A172 (cell line): ENCODE measurements at places on chromosomes 6 and 20.

- no peak for DNase-seq
Measured at GRCh38 chr6:158938811-158939254, 61.2 kb downstream of the RSPH3 start.

DNA sequence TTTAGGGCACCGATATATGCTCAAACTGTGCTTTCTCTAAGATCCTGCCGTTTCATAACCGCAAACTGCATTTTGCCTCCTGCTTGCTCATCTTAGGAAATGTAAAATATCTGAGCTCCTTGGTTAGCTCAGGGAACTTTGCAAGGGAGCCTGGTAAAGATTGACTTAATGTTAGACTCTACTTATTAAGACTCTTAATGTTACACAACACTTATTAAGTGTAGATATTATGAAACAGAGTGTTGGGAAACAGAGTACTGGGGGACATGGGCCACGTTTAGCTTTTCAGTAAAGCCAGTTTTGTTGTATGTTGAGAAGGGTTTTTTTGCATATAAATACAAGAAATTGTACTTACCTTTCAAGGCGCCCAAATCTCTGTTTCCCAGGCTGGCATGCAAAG is 1.9 kb downstream of the LTV1 start:
- no peak for DNase-seq

DNA sequence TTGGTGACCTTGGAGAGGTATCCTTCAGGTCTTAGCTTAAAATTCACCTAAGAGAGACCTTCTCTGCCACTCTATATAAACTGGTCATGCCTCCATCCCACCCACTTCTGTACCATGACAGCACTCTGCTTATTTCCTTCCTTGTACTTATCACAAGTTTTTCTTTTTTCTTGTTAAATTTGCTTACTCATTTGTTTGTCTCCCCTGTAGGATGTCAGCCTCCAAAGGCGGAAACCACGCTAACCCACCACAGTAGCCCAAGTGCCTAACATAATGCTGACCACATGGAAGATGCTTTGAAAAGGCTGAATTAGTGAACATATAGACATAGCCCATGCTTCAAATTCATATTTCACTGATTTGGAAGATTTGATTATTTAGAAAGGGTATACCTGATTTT is 5.4 kb downstream of the BMP6 start:
- DNase-seq, result no peak

- DNase-seq, result no peak
Measured at GRCh38 chr6:157592541-157592940, 211.6 kb downstream of the ZDHHC14 start.

DNA sequence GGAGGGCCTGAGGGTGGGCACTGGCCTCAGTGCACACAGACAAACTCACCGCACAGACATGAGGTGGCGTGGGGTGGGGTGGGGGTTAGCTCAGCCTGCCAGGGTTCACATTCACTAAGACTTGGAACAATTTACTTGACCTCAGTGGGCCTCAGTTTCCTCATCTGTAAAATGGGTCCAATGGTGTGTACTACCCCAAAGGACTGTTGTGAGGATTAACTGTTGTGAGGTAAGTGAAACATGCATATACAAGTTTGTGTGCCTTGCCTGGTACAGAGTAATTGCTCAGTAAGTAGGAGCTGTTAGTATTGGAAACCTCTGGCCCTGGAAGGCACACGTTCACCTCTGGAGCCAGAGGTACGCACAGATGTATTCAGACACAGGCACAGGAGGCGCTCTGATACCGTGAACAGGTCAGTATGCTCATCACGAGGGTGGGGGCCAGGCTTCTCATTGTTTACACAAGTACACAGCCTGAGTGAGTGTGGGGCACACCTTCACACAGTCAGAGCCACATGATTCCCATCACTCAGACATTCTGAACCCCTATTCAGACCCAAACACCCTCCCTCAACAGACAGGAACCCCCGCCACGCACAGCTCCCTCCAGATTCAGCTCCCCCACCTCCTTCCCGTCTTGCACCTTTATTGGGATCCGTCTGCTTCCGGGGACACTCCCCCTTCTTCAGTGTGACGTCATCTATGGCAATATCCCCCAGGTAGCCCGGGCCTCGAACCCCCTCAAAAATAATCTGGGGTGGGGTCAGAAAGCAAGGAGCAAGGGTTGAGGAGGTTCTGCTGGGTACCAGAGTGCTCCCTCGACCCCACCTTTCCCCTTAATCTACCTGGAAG is 59.9 kb downstream of the MDGA1 start:
- no peak for DNase-seq

GRCh38 chr6:162063666-162064065 is 663.9 kb downstream of the PRKN start:
- no peak for DNase-seq

- no peak for DNase-seq
Measured at GRCh38 chr20:23412026-23412425, 9.3 kb downstream of the NAPB start.

- DNase-seq, result no peak
Measured at GRCh38 chr6:130647246-130647645, 180.0 kb upstream of the SMLR1 start.

DNA sequence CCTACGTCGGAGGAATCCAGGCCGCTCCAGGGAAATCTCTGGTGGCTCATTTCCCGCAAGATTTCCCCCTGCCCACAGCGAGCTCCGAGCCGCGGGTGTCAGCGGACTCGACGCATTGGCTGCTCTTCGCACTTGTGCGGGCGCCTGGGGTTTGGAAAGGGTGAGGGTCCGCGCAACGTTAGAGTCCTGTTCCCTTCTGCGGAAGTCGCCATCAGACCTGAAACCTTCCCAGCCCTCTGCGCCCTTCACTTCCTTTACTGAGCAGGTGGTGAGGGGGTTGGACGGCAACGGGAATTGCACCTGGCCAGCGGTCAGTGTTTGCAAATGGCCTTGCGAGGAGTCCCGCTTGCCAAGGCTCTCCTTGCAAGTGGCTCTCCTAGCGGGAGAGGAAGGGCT is 8.4 kb downstream of the PAX1 start:
- no peak for DNase-seq

DNA sequence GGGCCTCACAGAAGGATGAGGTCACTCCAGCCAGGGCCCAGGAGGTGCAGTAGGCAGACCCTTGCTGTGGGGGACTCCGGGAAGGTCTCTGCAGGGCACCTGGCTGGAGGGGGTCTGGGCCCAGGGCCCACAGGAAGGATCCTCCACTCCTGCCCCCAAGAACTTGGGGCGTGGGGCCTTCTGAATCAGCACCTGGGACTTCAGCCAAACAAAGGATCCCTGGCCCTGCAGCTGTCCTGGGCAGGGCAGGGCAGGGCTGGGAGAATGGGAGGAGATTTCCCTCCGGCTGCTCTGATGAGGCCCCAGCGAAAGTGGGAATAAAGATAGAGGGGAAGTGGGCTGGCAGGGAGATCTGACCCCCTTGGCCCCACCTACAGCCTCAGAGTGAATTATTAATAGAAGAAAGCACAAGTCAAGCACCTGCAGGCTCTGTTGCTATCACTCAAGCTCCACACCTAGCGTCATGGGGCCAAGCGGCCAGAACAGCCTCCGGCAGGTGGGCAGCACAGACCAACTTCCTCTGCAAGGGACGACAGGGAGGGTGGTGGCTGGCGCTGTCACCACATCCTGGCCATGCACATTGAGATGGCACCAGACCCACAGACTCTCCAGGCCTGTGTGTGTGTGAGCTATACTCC is 61.6 kb upstream of the MRPS10 start:
- DNase-seq, result peak; percentile 74

GRCh38 chr20:19777981-19778380 is 19.9 kb downstream of the RIN2 start:
- DNase-seq, result no peak
